ENCODE measurements at places on chromosomes 3 and 15.

- no peak for DNase-seq
Measured at GRCh38 chr3:118636841-118637240, 397.8 kb downstream of the IGSF11 start.

DNA sequence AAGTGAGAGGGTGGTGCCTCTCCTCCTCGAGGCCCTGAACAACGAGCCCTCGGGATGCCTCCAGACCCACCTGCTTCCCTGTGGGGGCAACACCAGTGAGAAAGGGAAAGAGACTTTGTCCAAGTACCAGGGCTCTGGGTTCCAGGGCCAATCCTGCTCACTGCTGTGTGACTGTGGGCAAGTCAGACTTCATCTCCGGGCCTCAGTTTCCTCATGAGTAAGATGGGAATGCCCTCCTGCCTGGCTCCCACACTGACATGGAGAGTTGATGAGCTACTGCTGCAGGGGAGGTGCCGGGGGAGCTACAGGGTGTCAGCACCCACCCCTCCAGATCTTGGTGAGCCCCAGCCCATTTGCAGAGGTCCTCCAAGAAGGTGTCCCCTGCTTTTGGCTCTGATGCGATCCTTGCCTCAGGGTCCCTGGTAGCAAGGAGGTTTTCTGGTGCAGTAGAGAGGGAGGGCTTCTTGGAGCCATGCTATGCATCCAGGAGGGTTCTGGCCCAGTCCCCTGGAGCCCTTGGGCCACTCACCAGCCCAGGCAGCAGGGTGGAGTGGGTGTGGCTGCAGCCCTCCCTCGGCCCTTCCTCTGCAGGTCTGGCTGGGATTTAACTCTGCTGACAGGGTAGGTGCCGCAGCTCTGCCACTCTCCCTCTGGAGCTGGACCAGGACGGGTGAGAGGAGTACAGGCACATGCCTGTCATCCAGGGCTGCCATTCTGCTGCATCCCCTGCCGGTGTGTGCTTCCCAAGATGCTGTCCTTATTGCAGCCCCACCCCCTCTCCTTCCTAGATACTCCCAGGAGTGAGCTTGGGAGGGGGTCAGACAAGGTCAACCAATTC is 26.9 kb downstream of the LOXL1 start:
- DNase-seq, result no peak

DNA sequence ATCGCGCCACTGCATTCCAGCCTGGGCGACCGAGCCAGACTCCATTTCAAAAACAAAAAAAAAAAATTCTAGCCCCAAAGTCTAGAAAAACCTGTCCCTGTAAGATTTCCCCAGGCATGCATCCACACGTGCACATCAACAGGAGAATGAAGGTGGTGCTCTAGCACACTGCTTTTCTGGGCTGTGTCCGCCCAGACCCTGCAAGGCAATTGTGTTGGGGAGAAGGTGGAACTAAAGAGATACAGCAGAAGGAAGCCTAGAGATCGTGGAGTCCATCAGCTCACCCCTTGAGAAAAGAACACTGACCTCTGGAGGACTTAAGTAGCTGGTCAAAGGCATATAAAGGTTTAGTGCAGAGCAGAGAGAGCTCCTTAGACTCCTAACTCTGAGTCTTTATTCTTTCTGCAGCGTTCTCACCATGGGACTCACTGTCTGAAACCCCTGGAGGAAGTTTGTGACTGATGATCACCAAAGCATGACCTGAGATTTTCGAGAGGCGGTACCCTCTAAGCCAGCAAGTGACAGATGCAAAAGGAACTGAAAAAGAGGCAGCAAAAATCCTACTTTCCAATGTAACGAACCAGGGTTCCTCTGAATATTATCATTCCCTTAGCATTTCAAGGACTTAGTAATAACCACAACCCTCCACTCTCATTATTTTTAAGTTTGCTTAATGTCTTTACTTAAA is 179.8 kb downstream of the MEX3B start:
- no peak for DNase-seq

- no peak for DNase-seq
Measured at GRCh38 chr3:150104564-150104963, 133.9 kb upstream of the PFN2 start.

- no peak for DNase-seq
Measured at GRCh38 chr3:9079676-9080075, 116.4 kb upstream of the RAD18 start.

- no peak for DNase-seq
Measured at GRCh38 chr3:164806188-164806587, 272.1 kb downstream of the SI start.

Measured in left hindlimb (tissue), 1 donor.